ENCODE measurements at places on chromosomes 6 and 20.

DNA sequence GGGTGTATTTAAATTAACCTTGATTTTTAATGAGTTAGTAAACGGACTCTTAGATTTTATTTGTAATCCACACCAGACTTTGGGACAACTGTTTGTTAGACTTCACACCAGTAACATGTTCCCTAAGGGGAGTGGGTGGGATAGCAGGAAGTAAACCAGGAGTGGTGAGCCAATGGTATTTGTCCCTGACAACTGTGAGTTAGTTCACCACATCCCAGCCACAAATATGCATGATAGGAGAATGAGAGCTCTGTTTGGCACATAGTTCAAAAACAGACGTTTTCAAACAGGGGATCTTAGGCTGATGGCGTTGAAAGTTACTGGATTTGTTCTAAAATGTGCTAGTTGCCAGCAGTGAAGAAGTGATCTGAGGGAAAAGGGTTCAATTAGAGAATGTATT lies 18.7 kb upstream of the COL10A1 start:
- no peak for DNase-seq

DNA sequence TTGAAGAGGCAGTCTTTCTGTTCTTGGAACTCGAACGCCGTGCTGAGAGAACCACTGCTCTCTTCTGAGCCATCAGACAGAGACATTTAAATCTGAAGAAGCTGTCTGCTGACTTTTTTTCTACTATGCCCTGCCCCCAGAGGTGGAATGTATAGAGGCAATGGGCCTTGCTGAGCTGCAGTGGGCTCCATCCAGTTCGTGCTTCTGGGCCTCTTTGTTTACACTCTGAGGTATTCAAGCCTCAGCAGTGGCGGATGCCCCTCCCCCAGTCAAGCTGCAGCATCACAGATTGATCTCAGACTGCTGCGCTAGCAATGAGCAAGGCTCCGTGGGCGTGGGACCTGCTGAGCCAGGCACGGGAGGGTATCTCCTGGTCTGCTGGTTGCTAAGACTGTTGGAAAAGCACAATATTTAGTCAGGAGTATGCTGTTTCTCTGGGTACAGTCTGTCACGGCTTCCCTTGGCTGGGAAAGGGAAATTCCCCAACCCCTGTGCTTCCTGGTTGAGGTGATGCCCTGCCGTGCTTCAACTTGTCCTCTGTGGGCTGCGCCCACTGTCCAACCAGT lies 526.8 kb downstream of the CD109 start:
- no peak for DNase-seq

DNA sequence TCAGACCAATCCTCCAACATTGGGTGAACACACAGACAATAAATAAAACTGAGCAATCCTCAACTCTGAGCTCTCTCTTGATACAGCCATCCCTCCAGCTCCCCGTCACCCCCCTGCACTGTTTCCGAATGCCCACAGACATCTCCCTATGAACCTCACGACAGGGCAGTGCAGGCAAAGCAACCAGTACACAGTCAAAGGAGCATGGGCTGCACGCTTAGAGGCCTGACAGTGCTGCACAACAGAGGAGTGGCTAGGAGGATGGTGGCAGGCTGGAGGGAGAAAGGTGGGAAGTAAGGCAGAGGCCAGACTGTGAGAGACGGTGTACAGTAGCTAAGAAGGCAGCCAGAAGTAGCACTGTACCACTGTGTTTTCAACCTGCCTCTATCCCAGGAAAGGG lies 24.0 kb downstream of the FYN start:
- no peak for DNase-seq

- no peak for DNase-seq
Observed at GRCh38 chr6:163825033-163825432, 410.5 kb downstream of the QKI start.
